Jurkat, Clone E6-1 (cell line): ENCODE measurements at places on chromosomes 3 and 15.

GRCh38 chr3:190375671-190376070 is 12.3 kb upstream of the CLDN16 start:
- no peak for DNase-seq

GRCh38 chr15:96309143-96309660 is 21.3 kb upstream of the NR2F2 start:
- no peak for DNase-seq

GRCh38 chr15:33296856-33297255 is 13.9 kb upstream of the RYR3 start:
- DNase-seq, result no peak

DNA sequence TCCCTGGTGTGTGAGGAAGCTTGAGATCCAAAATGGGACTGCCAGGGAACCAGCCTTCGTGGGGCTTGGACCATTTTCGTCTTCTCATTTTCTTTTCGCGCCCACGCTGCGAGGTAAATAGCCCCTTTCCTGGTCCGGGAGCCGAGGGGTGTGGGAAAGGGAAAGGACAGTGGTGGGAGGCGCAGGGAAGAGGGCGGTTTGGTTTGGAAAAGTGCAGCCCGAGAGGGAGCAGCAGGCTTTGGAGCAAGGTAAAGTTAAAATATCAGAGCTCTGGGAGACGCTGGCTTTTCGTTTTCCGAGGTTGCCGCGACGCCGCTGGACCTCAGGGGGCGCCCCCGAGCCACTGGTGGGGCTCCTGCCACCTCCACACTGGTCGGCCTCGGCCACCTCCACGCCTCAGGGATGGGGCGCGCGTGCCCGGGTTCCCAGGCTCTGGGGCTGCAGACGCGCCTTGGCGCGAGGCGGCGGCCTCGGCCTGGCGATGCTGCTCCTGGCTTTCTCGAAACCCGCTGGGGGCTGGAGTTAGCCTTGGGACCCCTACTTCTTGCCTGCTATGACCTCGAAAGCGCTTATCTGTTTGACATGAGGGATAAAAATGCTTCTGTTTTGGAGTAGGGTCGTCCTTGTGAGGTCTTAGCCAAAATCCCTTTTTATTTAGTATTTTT is 3.2 kb downstream of the PTPRG start:
- DNase-seq, result no peak

DNA sequence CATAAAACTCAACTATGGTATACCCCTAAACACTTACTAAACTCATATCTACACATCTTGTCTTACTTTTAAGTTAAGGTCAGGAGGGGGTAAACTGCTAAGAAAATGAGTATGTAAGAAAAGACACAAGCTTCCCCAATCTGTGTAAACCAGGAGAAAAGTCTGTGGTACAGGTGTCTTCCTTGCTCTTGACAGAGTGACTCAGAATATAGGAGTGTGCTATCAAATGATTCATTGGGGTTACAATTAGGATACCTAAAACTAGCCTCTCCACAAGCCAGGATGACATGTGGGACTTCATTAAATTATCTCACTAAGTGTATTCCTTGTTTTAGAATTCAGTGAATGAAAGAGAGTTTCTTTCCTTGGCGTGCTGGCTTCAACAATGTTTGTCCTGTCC is 274.8 kb downstream of the BBX start:
- DNase-seq, result no peak

GRCh38 chr3:4864503-4864902 is 114.7 kb upstream of the BHLHE40 start:
- no peak for DNase-seq

GRCh38 chr3:115961380-115961779 is 338.1 kb downstream of the GAP43 start:
- DNase-seq, result no peak
